Stimulated activated CD8-positive, alpha-beta memory T cell treated with anti-CD3 and anti-CD28 coated beads, Interleukin-4, amount 100 ng/mL, for 4 hours (primary cell): ENCODE measurements at places on chromosomes 4 and X.

DNA sequence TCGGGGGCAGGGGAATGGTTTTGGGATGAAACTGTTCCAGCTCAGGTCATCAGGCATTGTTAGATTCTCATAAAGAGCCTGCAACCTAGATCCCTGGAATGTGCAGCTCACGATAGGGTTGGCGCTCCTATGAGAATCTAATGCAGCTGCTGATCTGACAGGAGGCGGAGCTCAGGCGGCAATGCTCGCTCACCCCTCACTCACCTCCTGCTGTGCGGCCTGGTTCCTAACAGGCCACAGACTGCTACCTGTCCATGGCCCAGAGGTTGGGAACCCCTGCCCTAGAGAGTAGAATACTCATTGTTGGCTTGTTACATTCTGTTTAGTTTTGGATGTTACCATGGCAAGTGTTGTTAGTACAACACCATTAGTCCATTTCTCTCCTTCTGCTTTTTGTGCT is 40.8 kb upstream of the STX18 start:
- DNase-seq, result no peak

- DNase-seq, result no peak
Measured at GRCh38 chr4:110667670-110668069, 44.8 kb upstream of the PITX2 start.

GRCh38 chr4:4395371-4395770 is 8.5 kb downstream of the NSG1 start:
- DNase-seq, result no peak

- DNase-seq, result no peak
Measured at GRCh38 chrX:65679071-65679540, 11.7 kb downstream of the MSN start.

GRCh38 chr4:171430495-171430894 is 382.7 kb upstream of the GALNTL6 start:
- DNase-seq, result no peak

DNA sequence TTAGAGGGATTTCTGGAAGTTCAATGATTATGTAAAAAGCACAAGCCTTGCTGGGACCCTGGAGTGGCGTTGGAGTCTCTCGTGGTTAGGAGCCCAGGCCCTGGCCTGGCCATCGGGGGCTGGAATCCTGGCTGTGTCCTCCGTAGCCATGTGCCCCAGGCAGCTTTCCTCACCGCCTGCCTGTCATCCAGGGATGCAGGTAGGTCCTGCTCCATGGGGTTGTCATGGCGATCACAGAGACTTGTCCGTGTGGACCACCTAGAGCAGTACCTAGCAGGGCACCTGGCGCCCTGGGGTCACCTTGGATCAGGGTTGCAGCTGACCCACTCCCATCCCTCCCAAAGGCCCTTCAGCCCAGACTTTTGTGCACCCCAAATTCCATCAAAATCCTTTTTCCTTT is 30.2 kb upstream of the WFS1 start:
- no peak for DNase-seq

DNA sequence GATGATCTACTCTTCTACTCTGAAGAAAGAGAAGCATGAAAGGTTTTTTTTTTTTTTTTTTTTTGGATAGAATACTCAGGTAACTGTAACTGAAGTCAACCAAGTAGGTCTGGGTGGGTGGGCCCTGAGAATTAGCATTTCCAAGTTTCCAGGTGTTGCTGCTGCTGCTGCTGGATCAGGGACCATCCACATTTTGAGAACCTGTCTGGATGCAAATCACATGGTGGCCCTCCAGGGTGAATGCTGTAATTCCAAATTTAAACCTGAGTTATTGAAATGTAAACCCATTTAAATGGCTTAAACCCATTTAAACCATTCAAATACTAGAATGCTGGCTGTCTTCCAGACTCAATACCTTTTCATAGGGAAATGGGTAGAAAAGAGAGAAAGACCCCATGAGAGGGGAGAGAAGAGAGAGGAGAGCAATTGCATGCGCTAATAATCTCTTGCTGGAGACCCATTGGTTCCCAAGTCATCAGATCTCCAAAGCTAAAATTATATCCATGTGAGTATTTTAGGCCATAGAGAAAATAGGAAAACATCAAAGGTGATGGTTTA is 17.6 kb downstream of the SUPT20HL1 start:
- no peak for DNase-seq

- DNase-seq, result no peak
Measured at GRCh38 chrX:85503258-85504158, 124.0 kb upstream of the POF1B start.

- no peak for DNase-seq
Measured at GRCh38 chr4:128517739-128518510, 230.3 kb upstream of the PGRMC2 start.

DNA sequence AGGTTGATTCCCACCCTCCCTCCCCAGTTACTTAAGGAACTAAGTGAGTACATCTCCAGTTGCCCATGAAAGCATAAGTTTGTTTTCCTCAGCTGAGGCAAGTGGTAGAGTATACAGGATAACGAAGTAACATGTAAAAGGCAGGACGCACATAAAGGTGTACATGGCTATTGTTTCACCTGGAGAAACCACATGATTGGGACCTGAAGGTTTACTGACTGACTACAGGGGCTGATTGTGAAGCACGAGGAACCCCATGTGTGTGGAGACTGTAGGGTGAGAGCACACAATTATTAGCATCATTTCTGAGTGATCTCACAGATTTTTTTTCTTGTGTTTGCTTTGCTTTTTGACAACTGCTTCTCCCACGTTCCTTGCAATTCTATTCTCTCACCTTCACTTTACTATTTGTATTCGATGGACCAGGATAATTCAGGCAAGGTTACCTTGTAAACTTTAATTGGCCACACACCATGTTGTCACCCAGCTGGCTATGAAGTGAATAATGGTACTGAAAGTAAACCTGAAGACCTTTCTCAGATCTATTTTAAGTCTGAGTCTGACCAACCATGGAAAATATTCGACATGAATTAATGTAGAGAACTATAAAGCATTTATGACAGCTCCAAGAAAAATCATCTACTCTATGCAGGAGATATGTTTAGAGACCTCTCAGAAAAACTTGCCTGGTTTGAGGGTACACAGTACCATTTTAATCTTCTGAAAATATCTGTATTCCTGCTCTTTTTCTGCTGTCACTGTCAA is 102.5 kb upstream of the MYOZ2 start:
- no peak for DNase-seq

DNA sequence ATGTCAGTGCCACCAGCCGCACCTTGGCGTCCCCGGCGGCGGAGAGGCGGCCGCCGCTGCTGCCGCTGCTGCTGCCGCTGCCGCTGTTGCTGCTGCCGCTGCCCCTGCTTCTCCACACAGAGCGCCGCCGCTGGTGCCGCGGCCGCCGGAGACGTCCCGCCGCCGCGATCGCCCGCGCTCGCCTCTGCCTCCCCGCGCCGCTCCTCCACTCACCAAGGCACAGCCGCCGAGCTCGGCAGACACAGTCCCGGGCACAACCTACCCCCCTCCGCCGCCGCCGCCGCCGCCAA is at the start of gene PPP3CA:
Gene PPP3CA (minus strand): TSS at position 260 of the 290 bp plus-strand sequence.
- no peak for DNase-seq

GRCh38 chr4:173074501-173074946 is 94.1 kb upstream of the GALNT7 start:
- DNase-seq, result no peak

GRCh38 chrX:74924449-74925224 is 615 bp downstream of the NEXMIF start:
- no peak for DNase-seq

DNA sequence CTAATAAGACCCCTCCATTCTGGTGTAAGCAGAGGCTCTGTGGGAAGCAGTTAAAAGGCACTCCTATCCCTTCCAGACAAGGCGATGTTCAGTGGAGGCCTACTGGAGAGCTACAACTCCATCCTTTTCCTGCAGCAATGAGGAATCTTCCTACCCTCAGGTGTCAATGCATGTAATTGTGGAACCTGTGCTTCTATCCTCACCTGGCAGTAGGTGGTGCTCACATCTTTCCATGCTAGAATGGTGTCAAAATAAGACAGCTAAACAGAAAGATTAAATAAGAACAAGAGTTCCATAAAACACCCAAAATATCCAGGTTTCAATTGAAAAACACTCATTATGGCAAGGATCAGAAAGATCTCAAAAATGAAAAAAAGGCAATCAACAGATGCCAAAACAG is 224.6 kb downstream of the IL15 start:
- no peak for DNase-seq

- DNase-seq, result no peak
Measured at GRCh38 chr4:1041147-1041935, 29.9 kb downstream of the FGFRL1 start.

DNA sequence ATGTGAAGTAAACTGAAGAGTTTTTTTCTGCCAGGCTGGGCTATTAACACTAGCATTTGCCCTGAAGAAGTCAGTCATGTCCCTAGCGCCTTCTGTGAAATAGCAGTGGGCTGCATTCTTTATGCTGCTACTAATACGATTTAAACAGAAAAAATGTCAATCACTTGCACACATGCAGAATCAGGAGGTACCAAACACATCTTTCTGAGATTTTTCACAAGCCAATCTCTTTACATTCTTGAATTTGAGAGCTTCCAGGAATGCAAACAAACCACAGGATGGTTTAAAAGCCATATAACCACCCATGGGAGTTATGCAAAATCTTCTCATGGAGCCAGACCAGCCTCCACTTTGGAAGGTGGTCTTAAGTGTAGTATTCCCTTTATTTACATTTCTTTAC is 220.1 kb downstream of the IQCM start:
- DNase-seq, result no peak

- DNase-seq, result no peak
Measured at GRCh38 chr4:182000077-182000476, 243.1 kb upstream of the TENM3 start.

DNA sequence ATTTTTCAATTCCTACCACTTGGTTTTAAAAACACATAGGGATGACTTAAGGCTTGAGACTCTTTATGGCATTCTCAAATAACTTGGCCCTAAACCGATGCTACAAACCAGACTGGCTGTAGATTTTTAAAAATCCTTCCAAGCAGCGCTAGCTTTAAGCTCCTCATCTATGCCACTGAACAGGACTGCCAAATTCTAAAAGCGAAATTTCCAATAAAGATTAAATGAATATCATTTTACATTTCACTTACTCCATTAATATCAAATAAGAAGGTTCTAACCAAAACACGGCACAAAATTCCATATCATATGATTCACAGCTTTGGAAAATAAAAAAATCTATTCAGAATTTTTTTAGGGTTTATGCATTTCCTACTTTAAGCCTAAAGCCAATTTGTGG is 134.2 kb downstream of the FANCB start:
- DNase-seq, result no peak

DNA sequence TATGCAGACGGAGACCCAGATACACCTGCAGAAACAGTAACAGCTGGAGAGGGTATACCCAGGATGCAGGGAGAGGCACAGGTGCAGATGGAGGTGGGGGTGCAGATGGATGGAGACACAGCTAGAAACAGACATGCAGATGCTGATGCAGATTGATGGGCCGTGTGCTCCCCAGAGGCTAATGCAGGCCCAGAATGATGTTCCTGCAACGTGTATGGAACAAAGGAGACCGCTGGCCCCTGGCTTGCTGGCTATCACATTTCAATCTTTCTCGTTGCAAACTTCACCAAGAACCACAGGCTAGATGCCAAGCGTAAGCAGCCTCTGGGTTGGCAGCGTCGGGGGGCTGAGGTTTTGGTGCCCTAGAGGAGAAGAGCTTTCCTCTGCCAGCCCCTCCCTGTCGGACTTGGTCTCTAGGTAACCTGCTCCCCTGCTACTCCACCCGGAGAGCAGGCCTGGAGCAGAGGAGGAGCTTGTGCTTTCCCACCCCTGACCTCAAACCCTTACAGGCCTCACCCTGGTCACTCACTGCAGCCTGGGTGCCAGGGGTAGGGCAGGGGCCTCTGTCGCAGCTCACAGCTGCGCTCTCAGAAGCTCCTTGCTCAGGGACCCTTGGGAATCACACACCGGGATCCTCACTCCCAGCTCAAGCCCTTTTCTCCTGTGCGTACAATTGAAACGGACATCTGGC is 69.0 kb upstream of the PSAPL1 start:
- no peak for DNase-seq

GRCh38 chrX:6810776-6811175 is 275.9 kb upstream of the VCX3A start:
- no peak for DNase-seq

DNA sequence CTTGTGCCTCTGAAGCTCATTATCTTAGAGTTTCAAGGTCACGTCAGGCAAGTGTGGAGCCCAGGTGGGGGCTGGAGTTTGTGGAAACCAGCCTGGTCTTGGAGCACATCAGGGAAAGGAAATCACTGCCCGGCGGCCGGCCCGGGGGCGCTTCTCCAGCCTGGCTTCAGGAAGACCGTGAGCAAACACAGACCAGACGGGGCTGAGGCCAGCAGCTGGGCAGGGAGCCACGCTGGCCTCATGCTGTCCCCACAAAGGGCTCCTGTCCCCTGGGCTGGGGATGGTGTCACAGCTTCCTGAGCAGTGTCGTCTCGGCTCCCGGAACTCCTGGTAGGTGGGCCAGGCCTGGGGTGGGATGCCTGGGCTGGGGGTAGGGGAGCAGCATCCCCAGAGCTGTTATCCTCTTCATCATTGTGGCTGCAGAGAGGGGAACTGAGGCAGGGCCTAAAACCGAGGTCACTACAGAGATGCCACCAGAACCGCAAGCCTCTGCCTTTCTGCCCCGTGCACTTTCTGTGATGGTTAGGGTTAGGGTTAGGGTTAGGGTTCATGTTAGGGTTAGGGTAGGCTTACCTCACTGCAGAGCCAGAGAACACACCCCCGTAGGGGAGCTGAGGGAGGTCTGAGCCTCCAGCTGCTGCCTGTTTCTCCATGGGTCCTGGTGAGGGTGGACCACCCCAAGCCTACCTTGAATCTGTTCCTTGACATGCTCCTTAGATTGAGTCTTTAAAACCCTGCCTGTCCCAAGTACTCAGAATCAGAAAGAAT is 77.5 kb downstream of the HTRA3 start:
- DNase-seq, result no peak

GRCh38 chr4:140188975-140189374 is 35.0 kb upstream of the MAML3 start:
- no peak for DNase-seq

- no peak for DNase-seq
Measured at GRCh38 chr4:139876337-139876941, 210.8 kb downstream of the MGST2 start.

GRCh38 chrX:74405973-74406489 is 15.3 kb upstream of the SLC16A2 start:
- no peak for DNase-seq

DNA sequence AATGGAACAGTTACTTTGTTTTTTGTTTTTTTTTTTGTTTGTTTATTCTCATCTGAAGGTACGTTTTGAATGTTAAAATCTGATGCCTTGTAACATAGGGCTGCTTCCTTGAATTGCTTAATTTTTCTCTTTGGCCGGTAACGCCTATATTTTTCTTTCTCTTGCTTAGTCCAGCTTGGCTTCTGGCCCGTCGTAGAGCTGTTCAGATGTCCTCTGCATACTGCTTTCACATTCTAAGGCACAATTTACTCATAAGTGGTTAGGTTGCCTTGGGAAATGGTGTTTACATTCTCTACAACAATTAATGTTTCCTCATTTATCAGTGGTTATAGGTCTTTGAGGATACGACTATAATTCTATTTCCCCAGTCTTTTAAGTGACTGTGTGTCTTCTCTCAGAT is 7.9 kb downstream of the NONO start:
- no peak for DNase-seq
